Left colon (tissue), 2 donors: ENCODE measurements at places on chromosomes 2 and 18.

GRCh38 chr2:48934807-48935206, 179.3 kb upstream of the LHCGR start:
- DNase-seq, result no peak

GRCh38 chr2:9144617-9145016, 62.0 kb upstream of the ASAP2 start:
- DNase-seq, result no peak

DNA sequence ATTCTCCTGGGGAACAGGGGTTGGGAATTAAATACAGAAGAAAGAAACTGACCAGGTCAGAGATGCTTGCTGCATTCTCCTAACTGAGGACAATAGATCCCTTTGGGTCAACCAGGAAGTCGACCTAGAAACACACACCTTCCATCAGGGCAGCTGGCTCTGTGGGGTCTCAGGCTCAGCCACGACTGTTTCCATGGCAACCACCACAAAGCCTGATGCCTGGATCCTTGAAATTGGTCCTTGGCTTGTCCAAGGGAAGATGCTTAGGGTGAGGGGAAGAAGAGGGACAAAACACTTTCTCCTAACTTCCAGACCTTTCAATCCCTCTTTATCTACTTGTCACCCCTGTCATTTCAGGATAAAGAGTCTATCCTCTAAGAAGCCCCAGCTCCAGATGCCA, 194.4 kb downstream of the ALK start:
- no peak for DNase-seq

- no peak for DNase-seq
These were observed 117.5 kb upstream of the NCKAP5 start for GRCh38 chr2:133685636-133686215.

DNA sequence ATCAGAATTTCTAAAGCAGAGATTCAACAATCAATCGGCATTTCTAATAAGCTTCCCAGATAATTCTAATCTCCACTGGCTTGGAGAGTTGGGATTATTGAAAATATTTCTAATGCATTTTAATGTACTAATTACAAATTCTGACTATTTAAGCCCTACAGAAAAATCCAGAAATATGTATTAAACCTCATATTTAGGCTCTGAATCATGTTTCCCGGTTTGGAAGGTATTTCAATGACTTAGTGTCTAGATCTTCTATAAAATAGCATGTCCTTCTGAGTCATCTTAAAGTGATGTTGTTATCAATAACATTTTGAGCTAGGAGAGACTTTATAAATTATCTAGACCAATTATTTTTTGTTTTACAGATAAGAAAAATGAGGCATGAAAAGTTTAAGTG, 258.8 kb upstream of the NRXN1 start:
- DNase-seq, result no peak

GRCh38 chr2:108459441-108459840, 10.4 kb downstream of the GCC2 start:
- DNase-seq, result no peak

GRCh38 chr18:12645751-12646203, 12.1 kb downstream of the SPIRE1 start:
- DNase-seq, result no peak

GRCh38 chr2:26588576-26588975, 52.6 kb downstream of the CIB4 start:
- DNase-seq, result no peak

DNA sequence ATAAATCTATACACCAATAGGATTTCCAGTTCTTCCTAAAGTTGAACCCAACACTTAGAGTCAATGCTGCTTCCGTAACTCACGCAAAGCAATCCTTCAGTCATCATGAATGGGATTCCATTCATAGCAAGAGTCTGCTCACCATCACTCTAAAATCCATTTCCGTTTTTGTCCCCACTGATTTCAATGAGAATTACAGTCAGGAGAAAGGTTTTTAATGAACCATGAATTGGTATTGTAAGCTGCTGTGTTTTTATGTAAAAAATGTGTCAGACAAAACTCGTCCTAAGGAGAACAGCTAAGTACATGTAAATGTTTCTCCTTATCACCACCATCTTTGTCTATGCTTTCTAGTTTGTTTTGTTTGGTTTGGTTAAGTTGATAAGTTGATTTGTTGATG, 391.5 kb downstream of the IRS1 start:
- no peak for DNase-seq

DNA sequence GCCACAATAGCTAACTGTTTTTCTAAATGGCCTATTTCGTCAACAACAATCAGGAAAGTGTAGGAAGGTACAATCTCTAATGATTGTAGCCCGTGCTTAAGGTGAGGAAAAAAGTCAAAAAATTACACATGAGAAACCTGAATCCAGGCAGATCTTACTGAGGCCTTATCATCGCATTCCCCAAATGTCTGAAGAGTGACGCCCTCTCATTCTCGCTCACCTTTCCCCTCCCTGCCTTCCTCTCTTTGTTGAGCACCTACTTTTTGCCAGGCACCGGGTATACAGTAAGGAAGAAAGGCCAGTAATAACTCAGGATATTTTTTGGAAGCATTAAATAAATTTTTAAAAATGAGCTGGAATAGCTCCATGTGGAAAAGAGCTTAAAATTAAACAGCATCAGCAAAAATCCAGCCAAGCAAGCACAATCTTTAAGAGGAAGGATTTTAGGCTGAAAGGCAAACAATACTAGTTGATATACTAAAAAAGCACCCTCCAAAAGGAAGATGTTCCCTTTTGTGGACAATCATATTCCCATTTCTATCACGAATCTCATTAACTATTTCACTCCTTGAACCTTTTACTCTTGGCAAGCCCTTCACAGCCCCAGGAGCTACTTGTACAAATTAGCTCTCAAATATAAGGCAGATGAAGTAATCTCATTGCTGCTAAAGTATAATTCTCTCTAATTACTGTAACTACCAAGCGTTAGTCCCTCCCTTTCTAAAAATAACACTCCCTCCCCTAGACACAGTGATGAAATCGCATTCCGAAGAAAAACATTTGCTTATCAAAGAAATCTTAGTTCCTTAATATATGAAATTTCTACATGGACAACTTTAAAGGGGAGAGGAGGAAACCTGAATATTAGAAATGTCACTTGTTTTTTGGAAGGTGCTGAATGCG, 40.0 kb downstream of the STAT1 start:
- no peak for DNase-seq

- no peak for DNase-seq
These were observed 291.4 kb upstream of the RND3 start for GRCh38 chr2:150778828-150779227.

DNA sequence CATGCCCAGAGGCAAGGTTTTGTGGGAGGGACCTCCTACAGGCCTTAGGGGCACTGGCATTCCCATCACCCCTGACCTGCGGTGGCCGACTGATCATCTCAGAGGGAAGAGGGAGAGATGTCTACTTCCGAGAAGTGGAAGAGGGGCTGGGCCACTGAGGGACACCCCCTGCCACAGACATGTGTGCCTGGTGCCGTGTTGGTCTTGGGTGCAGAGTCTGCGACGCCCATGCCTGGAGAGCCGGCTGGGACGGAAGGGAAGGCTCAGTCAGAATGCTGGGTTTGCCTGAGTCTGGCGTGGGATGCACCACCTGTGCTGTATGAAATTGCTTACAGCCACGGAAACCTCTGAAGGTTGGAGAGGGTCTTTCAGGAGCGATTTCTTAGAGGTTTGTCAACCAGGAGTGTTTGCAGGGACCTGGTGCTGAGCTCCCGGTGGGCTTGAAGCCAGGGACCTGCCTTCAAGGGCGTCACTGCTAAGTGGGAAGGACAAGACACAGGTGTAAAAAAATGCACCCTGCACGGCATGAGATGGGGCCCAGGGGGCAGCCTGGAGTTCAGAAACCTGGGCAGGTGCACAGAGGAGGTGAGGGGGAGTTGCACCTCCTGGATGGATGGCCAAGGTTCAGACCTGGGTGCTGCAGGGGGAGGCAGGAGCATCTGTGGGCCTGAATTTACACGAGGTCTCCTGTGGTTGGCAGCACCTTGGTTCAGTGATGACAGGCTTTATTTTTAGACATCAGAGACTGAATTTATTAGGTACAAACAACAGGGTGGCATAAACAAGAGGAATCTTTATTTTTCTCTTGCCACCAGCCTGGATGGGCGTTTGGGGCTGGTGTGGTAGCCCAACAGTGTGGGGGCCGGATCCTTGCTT, 100.3 kb downstream of the CTIF start:
- DNase-seq, result no peak

GRCh38 chr2:102514061-102514785, 41.2 kb downstream of the SLC9A4 start:
- no peak for DNase-seq

- peak; percentile 33 for DNase-seq
These were observed 136.5 kb upstream of the ETAA1 start for GRCh38 chr2:67260343-67261277.

- no peak for DNase-seq
These were observed 70.3 kb downstream of the STEAP3 start for GRCh38 chr2:119293900-119294299.

- peak; percentile 1 for DNase-seq
These were observed 82.9 kb downstream of the NFATC1 start for GRCh38 chr18:79478484-79479115.

DNA sequence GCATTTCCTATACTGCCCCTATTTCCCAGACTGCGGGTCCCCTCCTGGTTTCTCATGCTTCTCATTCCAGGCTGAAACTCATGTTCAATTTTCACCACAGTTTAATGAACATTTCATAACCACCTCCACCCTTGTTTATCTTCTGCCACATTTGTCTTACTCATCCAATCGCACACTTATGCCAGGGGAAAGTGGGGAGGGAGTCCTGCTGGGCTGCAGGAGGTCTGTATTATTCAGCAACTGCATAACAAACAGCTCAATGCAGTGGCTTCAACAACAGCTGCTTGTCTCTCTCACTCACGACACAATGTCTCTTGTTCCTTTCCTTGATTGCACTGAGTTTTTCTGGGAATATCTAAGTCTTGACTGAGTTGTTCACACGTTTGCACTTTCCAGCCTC, 106.0 kb downstream of the ZNF519 start:
- no peak for DNase-seq

GRCh38 chr2:62201307-62201706, 5.4 kb downstream of the B3GNT2 start:
- DNase-seq, result no peak

DNA sequence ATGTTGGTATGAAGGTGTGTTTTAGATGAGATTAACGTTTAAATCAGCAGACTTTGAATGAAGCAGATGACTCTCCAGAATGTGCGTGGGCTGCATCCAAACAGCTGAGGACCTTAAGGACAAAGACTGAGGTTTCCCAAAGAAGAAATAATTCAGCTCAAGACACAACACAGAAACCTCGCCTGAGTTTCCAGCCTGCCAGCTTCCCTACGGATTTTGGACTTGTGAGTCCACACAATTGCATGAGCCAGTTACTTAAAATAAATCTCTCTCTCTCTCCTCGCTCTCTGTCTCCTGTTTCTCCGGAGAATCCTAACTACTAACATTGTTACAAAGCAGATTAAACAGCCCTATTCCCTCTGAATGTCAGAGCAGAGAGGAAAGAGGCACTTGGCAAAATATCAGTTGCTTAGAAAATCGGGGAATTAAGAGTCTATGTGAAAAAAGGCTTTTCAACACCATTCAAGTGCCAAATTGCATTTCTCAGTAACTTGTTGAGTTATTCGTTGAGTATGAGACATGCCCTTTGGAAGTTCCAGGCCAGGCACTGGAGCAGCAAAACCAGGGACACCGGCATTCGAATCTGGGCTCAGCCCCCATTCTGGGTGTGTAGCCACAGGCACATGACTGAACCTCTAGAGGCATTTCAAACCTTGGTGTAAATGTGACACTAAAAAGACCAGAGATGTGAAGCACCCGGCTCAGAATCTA, 174.6 kb upstream of the PID1 start:
- DNase-seq, result no peak

- DNase-seq, result peak; percentile 28
These were observed 47.1 kb downstream of the ZNF532 start for GRCh38 chr18:58911766-58912165.

DNA sequence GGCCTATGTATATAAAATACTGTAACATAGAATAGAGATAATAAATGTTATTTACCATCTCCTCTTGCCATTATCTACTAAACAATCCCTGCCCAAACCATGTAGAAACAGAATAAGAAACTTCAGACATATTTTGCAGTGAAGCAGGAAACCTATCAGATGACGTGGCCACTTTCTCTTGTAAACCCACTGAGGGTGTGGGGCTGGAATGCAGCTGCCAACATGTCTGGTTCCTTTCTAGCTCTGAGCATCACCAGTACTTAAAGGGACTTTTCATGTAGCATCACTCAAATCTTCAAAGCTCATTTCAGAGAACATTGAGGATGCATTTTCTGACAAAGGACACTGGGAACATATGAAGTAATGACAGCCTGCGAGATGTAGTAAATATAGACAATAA, 251.8 kb downstream of the LPIN1 start:
- DNase-seq, result no peak

GRCh38 chr2:152647552-152647951, 69.7 kb downstream of the PRPF40A start:
- peak; percentile 73 for DNase-seq

DNA sequence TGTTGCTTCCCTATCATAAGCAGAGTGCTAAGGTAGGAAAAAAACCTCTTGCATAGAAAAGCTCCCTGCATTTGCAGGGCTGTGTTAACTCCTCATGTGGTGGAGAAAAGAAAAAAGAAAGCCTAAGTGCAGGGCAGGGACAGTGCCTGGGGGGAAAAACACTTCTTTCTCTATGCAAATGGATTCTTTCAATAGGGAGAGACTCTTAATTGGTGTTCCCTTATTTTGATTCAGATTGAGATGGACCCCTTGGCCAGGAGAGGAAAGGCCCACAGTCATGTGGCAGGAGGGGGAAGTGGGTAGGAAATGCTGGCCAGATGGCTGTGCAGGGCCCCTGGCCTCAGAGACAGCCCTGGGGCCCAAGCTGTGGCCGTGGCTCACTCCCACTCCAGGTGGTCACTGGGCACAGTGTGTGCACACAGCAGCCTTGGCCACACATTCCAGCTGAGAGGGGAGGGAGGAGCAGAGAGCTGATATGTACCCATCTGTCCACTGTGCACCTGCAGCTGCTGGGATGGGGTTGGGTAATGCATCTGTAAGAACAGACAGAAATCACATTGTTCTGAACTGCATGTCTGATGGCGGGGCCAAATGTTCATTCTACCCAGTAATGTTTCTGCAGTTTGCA, 410.4 kb downstream of the DSC3 start:
- DNase-seq, result no peak

- no peak for DNase-seq
These were observed 235.6 kb downstream of the BCL11A start for GRCh38 chr2:60317844-60318243.

DNA sequence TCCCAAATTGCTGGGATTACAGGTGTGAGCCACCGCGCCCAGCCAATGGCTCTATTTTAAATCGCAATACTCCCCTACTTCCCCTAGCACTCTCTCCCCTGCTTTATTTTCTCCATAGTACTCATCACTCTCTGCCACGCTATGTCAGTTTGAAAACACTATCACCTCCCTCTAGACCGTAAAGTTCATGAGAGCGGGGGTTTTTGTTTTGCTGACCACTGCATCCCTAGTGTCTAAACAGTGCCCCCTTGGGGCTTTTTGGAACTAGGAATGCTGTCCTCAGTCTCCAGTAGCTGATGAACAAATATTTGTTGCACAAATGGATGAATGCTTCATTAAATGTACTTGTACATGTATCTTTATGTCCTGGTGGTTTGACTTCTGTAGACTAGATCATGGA, 44.1 kb downstream of the ATOH8 start:
- DNase-seq, result no peak
